ENCODE measurements at places on chromosomes 2 and 18. TPM values are rescaled to one million over a fixed set of nuclear protein-coding genes. Genes with fewer than 3 reads are reported as not detected.

DNA sequence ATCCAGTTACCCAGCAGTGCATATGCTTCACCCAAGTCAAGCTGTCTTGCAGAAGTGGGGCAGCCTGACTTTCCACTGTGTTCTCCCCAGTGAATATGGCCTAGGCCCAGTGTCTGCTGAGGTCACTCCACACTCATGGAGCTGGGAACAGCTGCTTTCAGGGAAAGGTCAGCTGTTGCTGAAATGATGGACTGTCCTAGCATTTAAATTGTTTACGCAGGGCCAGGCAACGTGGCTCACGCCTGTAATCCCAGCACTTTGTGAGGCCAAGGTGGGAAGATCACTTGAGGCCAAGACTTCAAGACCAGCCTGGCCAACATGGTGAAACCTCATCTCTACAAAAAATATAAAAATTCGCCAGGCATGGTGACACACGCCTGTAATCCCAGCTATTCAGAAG is 86.5 kb downstream of the LIPG start:
- peak; percentile 76 for DNase-seq

DNA sequence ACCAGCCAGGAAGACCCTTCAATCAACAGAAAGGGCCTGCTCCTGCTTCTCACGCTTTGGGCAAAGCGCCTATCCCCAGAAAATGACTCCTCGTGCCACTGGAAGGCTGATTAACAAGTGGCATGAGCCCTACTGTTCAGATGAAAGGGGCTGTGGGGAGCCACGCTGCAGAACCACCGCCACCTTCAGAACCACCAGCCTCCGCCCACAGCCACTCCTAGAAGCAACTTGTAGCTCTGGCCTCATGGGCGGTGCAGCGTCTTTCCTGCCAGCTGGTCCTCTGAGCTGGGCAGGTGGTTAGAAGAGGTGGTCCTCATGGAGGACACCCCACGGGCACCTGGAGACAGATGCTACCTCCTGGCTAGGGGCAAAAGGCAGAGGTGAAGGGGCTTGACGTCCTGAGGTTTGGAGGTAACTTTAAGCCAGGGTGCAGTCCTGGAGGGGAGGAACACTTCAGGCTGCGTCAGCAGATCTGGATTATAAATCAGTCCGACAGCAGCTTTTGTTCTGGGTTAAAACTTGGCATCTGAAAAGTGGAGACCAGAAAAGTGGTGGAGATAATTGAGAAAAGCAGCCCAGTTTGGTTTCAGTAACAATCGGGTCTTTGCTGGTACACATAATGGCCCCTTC is 861 bp upstream of the SEMA4C start:
- DNase-seq: no peak

GRCh38 chr18:40485318-40485717 is 1469.7 kb upstream of the PIK3C3 start:
- no peak for DNase-seq

- peak; percentile 71 for DNase-seq
These were observed 7.6 kb upstream of the TNS1 start for GRCh38 chr2:218010140-218010983.

DNA sequence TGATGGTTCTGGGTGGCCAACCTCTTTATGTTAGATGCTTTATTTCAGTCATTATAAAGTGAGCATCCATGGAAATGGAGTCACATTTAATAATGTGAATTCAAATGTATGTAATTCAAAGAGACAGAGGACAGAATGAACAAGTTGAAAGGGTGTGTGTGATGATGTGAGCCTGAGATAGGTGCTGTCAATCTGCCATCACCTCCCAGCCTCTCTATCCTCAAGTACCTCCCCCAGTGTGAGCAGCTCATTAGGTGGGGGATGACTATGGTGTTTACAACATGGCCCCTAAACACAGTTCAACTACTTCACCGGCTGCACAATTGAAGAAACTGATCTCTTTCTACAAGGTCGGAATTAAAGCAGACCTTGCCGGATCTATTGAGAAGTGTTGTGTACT is 74.7 kb upstream of the IGFBP5 start:
- DNase-seq: no peak

DNA sequence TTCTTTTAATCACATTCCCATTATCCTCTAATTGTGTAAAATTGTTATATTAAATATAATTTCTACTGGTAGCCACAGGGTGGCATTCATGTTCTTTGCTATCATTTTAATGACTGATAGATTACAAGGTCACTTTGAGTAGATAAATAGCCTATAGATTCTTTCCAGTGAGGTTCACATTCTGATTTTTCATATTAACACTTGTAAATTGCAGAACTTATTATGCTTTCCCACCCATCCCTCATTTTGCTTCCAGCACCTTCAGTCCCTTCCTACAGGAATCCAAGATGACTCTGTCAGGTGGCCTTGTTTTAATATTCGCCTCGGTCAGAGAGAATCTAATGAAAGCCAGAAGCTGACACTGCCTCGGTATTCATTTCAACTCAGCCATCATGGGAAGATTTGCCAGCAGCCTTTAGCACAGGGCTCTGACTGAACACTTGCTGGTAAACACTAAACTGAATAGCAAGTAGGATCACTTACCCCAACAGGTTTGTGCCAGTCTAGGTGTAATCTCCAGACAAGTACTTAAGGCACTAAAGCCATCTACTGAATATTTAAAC is 101.2 kb upstream of the FSHR start:
- no peak for DNase-seq

The L3MBTL4 gene
- total RNA-seq: 2.3 TPM

The C2orf80 gene
- total RNA-seq: not detected

The TCF7L1 gene
- total RNA-seq: 6.9 TPM

The KCNE4 gene
- 0.69 TPM for total RNA-seq
